Fibroblast of upper back skin (primary cell): ENCODE measurements at places on chromosomes 13 and 19.

DNA sequence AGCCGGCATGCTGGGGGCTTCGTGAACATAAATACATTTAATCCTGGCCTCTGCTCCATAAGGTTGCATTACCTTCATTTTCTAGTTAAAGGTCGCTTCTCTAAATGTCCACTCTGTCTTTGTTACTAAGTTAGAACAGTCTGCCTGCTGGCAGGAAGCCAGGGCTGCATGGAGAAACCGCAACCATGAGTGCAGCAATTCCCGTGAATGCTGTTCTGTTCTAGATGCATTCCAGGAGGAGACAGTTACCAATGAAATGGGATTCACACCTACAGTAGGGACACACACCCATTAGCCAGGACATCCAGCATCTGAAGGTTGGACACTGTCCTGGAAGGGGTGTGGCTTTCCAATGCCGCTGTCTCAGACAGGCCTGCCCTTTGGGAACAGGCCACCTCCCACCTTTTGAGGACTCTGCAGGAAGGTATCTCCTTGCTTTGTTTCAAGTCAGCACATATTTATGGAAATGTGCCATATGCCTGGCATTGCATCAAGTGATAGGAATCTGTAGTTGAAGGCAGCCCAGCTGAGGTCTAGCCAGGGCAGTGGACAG is 129.7 kb downstream of the SLC7A1 start:
- peak; percentile 86 for DNase-seq

DNA sequence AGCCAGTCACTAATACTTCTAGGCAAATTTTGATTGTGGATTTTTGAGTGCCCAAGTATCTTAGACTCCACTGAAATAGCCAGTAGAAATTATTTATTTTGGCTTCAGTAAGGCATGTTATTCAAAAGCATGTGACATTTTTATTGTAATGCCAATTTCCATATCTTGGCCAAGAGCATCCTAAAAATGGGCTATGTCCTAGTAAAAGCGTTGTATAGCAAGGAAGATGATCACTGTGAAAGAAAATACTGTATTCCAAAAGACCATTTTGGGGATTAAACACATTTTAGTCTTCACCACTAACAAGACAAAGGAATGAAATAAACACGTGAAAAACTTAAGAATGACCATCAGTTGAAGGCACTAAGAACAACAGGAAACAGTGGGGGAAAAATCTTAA is 149.1 kb downstream of the NUFIP1 start:
- no peak for DNase-seq

GRCh38 chr19:55241143-55241934 is 12.8 kb upstream of the TMEM86B start:
- no peak for DNase-seq

- DNase-seq = peak; percentile 59
Observed at GRCh38 chr19:8505680-8506401, 3.4 kb upstream of the PRAM1 start.

DNA sequence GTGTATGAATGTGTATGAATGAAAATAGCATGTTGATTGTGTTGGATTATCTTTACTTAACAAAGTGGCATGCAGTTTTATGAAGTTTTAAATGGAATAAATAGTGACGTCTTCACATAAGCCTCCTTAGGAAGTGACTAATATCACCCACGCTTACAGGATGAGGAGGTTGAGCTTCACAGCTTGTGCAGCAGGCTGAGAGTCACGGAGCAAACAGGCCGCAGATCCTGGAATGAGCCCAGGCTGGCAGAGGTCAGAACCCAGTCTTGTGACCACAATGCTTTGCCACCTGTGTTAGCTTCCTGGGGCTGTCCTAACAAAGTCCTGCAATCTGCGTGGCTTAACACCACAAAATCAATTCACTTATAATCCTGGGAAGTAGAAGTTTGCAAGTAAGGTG is 20.8 kb downstream of the LAIR2 start:
- no peak for DNase-seq

DNA sequence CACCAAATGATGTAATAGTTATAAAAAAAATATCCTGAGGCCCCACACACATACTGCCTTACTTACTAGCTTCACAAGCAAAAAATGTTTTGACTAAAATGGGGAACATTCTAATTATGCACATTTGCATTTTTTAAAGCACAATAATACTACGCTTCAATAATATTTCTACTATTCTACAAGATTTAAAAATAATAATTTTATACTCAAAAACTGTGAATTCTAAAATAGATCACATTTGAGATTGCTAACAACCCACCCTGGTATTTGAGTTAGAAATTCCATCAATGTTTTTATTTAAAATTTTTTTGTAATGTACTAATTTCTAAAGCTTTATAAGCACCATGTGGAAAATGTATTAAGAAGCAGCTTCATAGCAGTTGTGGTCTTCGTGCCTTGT is 24.2 kb downstream of the CCDC169 start:
- DNase-seq = no peak

- no peak for DNase-seq
Observed at GRCh38 chr19:19523177-19523576, 5.5 kb upstream of the YJEFN3 start.

- no peak for DNase-seq
Observed at GRCh38 chr19:33507021-33507956, 14.3 kb downstream of the PEPD start.

GRCh38 chr13:110685305-110686020 is 20.5 kb downstream of the CARS2 start:
- no peak for DNase-seq

DNA sequence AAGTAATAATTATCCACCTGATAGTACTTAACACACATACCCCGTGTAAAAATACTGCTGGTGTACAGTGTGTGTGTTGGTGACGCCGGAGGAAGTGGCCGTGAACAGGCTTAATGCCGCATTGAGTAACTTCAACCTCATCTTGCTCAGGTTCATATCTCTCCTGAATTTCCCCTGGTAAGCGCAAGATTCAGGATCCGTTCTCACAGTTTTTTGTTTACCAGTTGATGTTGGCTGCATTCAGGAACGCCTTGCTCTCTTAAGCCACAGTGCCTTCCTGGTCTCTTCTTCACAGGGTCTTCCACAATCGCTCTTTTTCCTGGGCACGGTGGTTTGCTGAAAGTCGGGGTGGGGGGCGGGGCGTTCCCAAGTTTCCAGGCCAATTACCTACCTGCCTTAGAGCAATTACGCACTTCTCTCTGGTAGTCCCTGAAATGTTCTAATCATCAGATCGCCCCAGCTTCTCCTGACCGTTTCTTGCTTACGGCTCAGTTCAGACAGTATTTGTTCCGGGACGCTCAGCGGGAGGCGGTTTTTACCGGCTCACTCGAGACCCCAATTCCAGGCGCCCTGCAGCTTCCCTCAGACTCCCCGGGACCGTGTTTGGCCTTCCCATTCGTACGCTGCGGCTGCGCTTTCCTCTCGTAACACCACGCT is 706 bp upstream of the DNAJC3 start:
- DNase-seq = peak; percentile 20
